ENCODE measurements at places on chromosomes 5 and 9. TPM values are rescaled to one million over a fixed set of nuclear protein-coding genes. Genes with fewer than 3 reads are reported as not detected.

The AFAP1L1 gene
- total RNA-seq, result 6.4 TPM

The BAAT gene
- total RNA-seq, result 0.53 TPM

The F2RL2 gene
- 0.29 TPM for total RNA-seq

The FGF1 gene
- 0.12 TPM for total RNA-seq

The CCDC180 gene
- total RNA-seq, result 7.0 TPM

The LEAP2 gene
- total RNA-seq, result 2.5 TPM

The ITGA1 gene
- 17.0 TPM for total RNA-seq

The CD180 gene
- total RNA-seq, result not detected

The GALNT12 gene
- total RNA-seq, result 25.8 TPM

The DPYSL3 gene
- 36.0 TPM for total RNA-seq

DNA sequence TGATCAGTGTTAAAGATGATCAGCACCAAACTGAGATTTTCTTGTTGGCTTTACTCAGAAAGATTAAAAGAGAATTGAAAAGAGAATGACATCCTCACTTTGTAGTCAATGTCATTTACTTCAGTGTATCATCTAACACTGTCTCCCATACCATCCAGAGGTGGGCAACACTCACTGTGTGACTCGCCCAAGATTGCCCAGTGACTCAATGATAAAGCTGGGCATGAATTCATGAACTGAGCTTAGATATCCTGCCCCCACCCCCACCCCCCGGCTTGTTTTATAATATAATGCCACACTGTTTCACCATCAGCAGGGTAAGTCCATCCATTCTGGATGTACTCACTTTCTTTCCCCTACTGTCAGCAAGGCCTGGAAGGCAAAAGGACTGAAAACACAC lies 242.2 kb downstream of the FAM114A2 start:
- DNase-seq, result no peak

- DNase-seq, result no peak
Measured at GRCh38 chr9:89740722-89741121, 135.9 kb downstream of the GADD45G start.

DNA sequence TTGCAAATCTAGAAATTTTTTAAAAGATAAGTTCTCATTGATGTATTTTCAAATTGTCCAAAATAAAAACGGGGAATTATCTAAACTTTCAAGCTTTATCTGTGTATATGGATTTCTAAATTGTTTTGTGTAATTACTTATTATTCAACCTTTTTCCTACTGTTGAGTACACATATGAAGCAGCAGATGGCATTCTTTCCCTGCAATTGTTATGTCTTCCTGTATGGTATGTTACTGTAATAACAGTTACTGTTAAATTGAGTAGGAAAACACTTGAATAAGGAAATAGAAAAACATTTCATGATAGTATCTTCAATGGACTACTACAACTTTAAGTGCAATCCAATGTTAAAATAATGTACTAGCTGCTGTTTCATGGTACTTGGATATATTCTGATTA lies 124.8 kb downstream of the RANBP17 start:
- DNase-seq, result no peak

- no peak for DNase-seq
Measured at GRCh38 chr5:109630093-109630492, 59.6 kb upstream of the MAN2A1 start.

DNA sequence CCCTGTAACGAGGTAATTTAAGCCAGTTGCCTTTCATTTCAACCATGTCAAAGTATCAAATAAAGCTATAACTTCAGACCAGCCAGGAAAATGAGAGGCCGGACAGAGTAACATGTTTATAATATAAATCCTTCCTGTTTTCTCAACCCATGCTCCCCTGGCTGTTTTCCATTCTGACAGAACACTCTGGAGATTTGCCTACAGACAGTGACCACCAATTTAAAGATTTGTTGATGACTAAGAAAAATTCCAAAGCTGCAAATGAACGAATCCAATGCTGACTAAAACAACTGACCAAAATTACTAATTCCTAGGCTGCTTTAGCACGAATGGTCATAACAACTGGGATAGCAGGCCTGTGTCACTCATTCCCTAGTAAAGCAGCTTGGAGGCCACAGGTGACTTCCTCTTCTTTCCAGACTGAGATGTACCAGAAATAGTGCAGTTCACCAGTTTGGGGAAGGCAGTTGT lies 141.4 kb downstream of the AOPEP start:
- no peak for DNase-seq

DNA sequence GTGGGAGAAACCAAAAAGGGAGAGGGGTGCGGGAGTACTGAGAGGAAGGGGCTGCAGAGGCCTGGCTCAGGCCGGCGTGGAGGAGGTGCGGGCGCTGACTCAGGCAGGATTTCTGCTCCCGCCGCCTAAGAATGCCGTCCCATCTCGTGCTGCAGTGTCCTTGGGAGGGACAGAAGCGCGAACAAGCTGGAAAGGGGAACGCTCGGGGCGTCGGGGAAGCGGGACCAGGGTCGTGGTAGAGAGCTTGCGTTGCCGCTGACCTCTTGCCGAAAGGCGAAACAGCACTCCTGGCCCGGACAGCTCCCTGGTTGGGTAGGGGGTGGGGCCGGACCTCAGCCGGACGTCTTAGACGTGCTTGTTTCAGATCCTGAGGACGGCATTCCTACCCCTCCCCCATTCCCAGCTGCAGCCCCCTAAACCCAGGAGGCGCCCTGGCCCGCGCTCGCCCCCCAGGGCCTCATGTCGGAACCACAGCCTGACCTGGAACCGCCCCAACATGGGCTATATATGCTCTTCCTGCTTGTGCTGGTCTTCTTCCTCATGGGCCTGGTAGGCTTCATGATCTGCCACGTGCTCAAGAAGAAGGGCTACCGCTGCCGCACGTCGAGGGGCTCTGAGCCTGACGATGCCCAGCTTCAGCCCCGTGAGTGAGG lies 1.1 kb downstream of the RELL2 start:
- peak; percentile 76 for DNase-seq

DNA sequence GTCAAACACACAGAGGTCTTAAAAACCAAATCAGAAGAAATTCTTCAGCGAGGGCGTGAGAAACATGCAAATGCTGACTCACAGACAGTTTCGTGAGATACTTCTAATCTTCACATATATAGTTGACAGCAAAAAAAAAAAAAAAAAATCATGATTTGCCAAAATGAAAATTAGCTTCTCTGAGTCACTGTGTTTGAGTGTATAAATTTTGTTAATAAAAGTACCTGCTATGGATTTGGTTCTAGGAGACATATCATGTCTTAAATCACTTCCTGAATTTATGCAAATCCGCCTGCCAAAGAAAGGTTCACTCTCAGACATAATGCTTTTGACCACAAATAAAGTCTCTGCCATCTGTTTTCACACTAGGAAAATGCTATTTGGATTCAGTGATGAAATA lies 114.3 kb downstream of the SLC1A3 start:
- no peak for DNase-seq

GRCh38 chr5:150431048-150431447 lies 18.3 kb upstream of the CD74 start:
- DNase-seq, result no peak

GRCh38 chr5:127772531-127772930 lies 69.3 kb downstream of the CCDC192 start:
- DNase-seq, result no peak

- peak; percentile 88 for DNase-seq
Measured at GRCh38 chr5:168291342-168291963, at the start of gene WWC1. WWC1 (plus strand) TSS chr5:168291645; CDS start chr5:168292153, 508 bp downstream.

DNA sequence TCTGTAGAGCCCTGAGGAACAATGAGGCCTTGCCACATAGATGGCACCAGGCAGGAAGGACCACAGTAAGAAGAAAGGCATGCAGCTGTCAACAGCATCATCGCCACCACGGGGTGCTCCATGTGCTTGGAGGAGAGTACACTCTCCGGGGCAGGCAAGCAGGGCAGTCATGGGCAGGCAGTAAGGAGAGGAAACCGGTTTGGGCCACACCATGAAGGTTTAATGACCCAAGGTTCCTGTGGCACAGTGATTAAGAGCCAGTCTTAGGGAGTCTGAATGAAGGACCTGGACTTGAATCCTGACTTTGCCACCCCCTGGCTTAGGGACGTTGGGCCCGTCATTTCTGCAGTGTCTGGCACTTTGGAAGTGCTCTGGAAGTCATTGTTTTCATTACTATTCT lies 80.6 kb upstream of the ZBTB43 start:
- DNase-seq, result no peak

DNA sequence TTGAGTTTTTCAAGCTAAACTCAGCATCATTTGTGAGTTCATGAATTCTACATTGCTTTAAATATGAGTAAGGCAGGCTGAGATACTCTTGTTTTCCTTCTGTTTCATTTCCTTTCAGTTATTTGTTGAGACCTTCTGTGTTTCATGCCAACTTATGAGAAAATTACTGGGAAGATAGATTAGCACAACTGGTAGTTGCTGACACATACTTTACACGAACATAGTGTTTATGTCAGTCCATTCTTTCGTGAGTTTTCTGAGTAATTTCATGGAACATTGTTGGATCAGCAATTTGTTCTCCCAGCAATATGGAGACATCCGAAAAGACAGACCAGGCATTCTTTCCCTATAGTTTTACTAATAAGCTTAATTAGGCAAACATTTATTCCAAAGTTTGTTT lies 102.0 kb upstream of the SMC5 start:
- no peak for DNase-seq

GRCh38 chr5:41748631-41749030 lies 121.6 kb downstream of the OXCT1 start:
- no peak for DNase-seq

DNA sequence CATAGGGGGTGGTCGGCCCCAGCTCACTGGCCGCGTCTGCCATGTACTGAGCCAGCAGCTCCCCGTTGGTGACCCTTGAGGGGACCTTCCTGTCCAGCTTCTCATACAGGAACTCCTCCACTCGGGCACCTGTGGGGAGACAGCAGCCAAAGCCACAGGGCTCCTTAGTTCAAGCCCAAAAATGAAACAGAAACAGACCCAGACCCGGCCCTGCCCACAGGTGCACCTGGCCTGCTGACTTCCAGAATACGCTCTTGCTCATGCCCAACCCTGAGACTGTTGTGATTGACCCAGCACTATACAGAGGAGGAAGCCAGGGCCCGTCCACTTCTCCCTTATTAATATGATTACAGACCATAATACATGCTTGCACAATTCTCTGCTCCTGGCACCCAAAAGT lies 7.0 kb downstream of the SH3GLB2 start:
- no peak for DNase-seq

GRCh38 chr5:140821375-140822280 lies at the start of gene PCDHA5:
PCDHA5 (plus strand) TSS chr5:140821613.
- no peak for DNase-seq

DNA sequence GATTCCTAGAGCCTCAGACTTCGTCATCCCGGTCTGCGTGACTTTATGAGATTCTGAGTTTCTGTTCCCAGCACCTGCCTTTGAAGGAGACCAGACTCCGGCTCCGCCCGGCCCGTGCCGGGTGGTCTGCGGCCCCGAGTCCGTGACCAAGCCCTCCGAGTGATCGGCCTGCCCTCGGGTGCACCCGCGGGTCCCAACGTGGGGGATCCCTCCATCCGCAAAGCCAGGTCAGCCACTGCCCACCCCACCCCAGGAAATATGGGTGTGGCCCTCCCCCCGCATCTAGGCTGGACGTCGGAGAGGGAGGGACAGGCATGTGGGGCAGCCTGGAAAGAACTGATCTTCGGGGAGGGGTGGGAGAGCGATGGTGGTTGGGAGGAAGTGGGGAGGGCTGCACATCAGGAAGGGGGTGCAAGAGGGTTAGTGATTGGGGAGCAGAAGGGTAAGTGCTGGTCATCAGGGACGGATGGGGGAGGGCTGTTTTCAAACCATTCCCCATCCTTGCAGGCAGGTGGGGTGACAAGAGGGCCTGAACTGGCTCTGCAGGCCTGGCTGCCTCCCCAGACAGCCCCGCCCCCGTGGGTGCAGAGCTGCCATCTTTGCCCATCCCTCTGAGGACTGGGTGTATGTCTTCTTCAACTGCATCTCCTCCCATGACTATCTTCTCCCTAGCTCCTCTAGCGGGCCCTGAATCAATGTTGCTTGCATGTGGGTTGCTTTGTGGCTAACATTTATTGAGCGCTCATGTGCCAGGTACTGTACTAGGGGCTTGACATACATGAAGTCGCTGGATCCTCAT lies 747 bp downstream of the LRSAM1 start:
- DNase-seq, result peak; percentile 71

- no peak for DNase-seq
Measured at GRCh38 chr9:79013715-79014610, 557.8 kb upstream of the TLE4 start.

- DNase-seq, result no peak
Measured at GRCh38 chr5:113742639-113743038, 229.1 kb downstream of the YTHDC2 start.

- DNase-seq, result no peak
Measured at GRCh38 chr9:133712221-133713100, 25.7 kb downstream of the SARDH start.

DNA sequence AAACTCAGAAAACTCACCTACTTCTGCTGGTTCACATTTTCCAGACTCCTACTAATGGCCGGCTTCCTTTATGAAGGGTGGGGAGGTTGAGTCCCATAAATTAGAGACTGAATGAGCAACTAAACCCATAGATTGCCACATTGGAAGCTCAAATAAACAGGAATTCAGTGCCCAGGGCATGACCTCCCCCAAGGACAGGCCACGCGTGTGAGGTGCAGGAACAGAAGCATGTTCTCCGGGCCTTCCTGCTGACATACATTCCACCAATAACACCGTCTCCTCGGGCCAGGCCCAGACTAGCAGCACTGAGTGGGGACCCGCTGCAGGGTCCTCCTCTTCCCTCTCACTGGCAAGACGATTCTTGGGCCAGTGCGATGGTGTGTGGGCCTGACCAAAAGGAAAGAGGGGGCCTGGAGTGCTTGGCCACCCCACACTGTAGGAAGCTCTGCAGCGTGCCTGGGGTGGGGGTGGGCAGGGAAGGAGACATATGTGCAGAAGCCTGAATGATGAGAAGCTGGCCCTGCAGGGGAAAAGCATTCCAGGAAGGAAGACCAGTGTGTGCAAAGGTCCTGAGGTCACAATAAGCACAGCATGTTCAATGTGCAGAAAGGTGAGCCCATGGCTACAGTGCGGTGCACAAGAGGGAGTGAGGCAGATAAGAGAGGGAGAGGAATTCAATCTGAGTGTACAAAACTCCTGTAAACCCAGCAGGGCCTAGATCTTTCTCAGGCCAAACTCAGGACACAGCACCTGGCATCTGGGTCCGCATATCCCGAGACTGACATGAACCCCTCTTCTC lies 12.0 kb downstream of the PTGES start:
- DNase-seq, result no peak

DNA sequence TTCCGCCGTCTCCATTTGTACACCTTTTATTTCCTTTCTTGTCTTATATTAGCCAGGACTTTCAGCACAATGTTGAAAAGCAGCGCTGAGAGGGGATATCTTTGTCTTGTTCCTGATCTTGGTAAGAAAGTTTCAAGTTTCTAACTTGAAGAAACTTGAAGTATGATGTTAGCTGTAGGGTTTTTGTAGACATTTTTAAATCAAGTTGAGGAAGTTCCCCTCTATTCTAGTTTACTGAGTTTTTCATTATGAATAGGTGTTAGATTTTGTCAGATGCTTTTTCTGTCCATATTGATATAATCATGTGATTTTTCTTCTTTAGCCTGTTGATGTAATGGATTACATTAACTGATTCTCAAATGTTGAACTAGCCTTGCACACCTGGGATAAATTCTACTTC lies 425.7 kb downstream of the PIK3R1 start:
- DNase-seq, result no peak

GRCh38 chr9:110131499-110131898 lies 76.5 kb downstream of the C9orf152 start:
- DNase-seq, result no peak

- DNase-seq, result no peak
Measured at GRCh38 chr9:121736934-121737462, 85.6 kb downstream of the DAB2IP start.

Data from type B pancreatic cell (in vitro differentiated cells).